ENCODE measurements at places on chromosomes 4 and X. TPM values are rescaled to one million over a fixed set of nuclear protein-coding genes. Genes with fewer than 3 reads are reported as not detected.

EVC2 gene
- total RNA-seq: 9.6 TPM

GRCh38 chr4:173181848-173182247, 13.2 kb downstream of the GALNT7 start:
- no peak for DNase-seq

DNA sequence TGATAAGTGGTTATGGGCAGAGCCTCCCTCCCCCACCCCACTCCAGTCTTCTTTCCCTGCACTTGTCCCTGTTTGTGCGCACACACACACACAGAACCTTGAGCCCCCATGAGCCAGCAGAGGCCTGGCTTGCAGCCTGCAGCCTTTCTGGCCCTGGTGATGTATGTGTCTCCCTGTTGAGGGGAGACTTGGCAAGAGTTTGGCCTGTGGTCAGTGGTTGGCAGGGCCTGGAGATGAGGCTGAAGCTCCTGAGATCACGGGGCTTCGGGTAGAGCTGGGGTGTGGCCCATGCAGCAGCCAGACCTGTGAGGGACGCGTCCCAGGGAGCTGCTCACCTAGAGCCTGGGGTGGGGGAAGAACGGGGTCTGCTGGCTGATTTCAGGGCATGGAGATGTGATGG, 2.3 kb downstream of the GPR173 start:
- no peak for DNase-seq

DNA sequence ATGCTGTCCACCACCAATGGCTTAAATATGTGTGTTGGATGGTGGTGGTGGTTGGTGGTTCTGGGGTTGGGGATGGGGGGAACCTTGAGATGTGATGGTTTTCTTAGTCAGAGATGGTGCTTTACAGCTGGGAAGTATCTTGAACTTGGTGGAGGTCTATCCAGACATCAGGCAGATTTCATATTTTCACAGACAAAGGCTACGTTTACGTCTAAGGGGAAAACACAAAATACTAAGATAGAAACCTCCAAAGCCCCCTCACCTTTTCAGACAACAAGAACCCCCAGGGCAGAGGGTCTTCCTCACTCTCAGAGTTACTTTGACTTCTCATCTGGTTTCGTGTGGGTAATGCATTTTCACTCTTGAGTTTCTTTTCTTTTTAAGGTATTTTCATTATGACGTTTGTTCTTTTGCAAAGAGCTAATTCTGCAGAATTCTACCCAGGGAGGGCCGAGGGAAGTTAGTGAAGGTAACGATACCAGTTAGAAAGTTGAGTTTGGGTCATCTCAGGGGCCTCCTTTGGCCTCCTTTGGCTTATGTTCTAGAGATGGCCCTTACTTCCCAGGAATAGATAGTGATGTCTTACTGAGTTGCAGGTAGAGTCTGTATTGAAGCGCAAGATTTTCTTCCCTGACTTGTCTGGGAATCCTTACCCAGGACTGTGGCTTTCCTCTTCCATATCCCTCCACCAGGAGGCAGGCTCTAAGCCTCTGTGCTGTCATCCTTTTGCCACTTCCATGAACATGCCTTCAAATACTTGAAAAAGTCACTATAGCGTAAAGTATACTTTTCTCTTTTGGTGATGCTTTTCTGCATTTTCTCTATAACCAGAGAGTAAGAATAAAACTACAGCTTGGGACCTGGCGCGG, 31.9 kb downstream of the RHOH start:
- no peak for DNase-seq

DNA sequence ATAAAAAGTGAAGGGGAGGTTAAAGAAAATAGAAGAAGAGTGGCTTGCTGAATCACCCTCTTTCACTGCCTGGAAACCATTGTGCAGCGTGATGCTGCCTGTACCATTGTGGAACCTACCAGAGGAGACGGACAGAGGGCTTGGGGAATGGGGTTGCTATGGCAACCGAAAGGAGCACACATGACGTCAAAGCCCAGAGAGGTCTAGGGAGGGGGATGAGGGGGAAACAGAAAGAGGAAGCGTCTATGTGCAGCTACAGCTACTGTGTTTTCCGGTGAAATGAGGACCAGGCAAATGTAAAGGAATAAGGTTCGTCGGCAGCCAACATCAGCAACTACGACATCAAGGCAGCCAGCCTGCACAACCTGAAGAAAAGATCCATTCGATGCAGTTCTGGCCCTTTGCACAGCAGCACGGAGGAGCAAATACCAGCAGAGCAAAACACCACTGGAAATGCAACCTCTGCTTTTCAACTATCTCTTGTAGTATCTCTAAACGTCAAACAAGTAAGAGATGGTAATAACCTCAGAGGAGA, at the start of gene MAPK10:
TSS of gene MAPK10 (minus strand) at position 110 of the 535 bp plus-strand sequence.
- no peak for DNase-seq

DNA sequence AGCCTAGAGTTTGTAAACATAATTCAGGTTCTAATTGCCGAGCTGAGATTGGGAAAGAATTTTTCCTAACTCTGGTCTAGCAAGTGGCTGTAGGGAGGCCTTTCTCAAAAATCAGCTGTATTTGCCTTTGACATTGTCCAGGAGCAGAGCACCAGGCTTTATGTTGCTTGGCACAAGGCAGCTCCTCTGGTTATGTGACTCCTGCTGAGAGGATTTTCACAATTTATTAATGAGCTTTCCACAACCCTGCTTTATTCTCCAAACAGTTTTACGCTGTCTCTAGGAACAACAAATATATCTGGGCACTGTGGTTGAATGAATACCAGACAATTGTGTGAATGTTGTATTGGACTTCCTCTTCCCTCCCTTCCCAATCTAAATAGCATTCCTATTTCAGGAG, 14.9 kb downstream of the LSM6 start:
- DNase-seq: no peak

ALB gene
- total RNA-seq: not detected

GRCh38 chr4:185282968-185283367, 73.6 kb downstream of the SNX25 start:
- no peak for DNase-seq

DNA sequence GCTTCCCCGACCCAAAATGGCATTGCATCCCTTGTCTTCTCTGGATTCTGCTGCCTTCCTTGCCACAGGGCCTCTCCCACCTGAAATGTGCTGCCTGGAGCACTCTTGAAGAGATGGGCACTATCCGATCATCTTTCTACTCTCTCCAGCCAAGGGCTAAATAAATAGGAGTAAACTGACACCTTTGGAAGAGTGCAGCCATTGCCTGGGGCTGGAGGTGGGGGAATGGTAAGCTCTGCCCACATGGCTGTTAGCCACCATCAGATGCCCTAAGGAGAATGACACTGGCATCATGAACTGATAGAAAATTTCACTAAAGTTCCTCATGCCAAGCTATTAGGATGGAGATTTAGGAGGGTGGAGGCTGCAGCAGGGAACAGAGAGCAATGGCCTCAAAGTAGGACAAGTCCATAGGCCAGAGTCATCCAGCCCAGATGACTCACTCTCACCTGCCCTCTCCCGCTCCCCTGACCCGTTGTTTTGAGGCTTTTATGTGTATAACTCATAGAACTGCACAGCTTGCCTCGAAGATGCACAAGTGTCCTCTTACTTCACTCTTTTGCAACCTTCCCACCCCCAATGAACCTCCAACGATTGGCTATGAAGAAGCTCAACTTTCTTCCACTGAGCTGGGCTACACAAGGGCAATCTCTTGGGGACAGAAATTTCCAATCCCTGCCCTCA, 822 bp upstream of the PFKFB1 start:
- no peak for DNase-seq

DNA sequence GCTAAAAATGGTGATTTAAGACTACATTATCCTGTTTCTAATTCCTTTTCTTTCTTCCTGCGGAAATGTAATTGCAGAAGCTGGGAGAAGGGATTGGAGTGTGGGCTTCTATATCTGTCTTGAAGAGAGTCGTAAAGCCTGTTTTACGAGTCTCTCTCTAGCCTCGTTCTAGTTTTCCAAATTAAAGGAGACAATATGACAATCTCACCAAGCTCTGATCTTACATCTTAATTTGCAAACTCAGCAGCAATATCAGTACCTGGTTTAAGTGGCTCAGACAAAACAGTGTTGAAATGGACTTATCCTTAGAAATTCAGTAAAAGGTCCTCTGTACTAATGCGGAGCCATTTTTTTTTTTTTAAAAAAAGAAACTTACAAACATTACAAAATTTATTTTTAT, 349.5 kb upstream of the HAND2 start:
- no peak for DNase-seq

- DNase-seq: no peak
These were observed 102.4 kb downstream of the CLNK start for GRCh38 chr4:10582059-10582686.

DNA sequence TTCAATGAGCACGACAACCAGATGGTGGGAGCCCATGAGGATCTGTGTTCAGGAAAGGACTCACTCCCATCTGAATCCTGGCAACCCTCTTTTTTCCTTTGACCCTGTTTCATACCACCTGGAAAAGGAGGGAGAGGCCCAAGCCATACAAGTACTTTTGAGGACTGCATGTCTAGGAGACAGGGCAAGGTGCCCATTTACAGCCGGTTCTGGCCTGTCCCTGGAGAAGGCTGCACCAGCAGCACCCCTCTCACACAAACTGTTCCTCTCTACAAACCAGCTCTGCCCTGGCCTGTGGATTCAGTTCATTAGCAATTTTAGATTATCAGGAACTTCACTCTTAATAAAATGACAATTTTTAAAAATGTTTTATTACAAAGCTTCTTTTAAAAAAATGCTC, 57.5 kb downstream of the HADH start:
- DNase-seq: no peak

PAGE4 gene
- 2.1 TPM for total RNA-seq

AFP gene
- not detected for total RNA-seq

DNA sequence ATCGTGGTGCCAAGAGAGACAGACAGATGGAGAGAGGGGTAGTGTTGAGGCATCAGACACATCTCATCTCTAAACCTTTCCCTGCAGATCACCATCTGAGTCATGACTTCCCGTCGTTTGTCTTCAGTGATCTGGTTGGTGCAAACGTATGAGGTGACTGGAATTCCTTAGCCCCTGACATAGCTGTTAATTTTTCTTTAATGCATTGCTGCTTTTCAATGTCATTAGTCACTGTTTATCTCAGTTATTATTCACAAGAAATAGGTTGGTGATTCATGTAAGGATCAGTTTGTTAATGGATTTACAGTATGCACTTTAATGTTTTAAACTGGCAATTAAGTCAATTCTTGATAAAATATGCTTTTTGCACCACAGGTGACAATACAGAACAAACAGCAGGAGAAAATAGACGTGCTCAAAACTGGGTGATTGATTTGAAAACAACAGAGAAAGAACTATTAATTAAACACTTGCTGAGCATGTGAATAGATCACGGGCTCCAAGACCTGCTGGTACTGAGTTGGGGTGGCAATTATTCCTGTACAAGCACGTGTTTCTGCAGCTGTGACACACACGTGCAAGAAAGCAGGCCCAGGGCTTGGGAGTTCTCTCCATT, 1.3 kb upstream of the TMEM154 start:
- no peak for DNase-seq

TMPRSS11F gene
- not detected for total RNA-seq

RAI2 gene
- total RNA-seq: 24.4 TPM

MAGED4 gene
- 9.1 TPM for total RNA-seq

- DNase-seq: no peak
These were observed 41.8 kb upstream of the HS3ST1 start for GRCh38 chr4:11470438-11471045.

DNA sequence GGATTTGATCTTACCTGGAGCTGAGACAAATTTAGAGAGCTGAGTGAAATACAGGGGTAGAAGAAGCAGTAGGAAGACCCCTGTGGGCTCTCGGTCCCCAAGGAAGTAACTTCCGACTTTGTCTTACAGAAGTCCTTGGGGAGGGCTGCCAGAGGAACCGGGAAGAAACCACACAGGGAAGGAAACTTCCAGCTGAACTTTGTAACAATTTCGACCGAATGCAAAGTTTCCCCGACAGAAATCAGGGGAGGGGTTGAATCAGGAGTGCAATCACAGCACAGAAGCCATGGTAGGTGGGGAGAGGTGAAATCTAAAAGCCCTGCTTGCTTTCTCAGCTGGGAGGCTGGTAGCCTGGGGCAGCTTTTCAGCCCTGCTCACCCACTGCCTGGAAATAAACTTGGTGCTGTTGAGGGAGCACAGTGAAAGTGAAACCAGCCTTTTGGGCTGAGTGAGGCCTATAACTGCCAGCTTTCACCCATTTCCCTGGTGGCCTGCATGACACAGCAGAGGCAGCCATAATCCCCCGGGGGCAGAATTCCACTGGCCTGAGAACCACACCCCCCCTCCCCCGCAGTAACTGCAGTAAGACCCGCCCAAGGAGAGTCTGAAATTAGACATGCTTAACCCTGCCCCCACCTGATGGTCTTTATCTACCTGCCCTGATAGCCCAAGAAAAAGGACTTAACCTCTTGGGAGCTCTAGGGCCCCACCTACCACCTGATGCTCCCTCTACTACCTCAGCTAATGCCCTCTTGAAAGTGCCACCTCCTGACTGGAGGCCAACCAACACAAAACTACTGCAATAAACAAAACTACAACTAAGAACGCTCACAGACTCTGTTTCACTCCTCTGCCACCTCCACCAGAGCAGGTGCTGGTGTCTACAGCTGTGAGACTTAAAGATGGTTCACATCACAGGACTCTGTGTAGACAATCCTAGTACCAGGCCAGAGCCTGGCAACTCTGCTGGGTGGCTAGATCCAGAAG, 248.2 kb downstream of the PARM1 start:
- DNase-seq: no peak

GRCh38 chrX:40424259-40424658, 156.5 kb upstream of the ATP6AP2 start:
- DNase-seq: no peak

ERAS gene
- total RNA-seq: not detected

DNA sequence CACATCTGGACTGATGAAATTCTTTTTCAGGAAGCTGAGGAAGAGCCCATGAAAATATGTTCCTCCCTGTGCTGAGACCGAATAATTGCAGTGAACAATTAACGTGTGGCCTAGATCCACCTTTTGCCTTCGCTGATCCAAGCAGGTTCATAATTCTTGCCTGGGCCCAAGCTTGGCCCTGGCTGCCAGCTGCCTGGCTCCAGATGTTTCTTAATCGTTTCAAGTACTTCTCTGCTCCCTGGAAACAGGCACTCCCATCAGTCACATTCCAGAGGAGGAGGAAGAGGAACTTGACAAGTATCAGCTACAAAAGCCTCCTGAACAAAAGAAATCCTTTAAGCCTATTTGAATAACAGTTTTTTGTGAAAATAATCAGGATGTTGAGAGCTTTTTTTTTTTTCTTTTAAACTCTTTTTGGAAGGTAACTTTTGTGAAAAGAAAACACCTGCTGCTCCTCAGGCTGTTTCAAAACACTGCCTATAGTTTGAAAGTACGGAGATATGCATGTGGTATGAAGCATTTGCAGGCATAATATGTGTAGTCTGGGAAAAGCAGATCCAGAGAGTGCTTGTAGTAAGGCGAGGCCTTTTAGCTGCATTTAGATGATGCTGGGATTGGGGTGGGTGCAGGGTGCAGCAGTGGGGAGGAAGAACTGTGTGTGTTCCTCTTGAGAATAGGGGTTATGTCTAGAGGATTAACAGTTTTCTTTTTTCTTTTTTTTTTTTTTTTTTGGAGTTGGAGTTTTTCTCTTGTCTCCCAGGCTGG, 154.4 kb downstream of the PTTG2 start:
- DNase-seq: no peak

GRCh38 chr4:153798420-153798819, 9.5 kb upstream of the SFRP2 start:
- no peak for DNase-seq
